SJCRH30 (cell line): ENCODE measurements at places on chromosomes 4 and X. TPM values are rescaled to one million over a fixed set of nuclear protein-coding genes. Genes with fewer than 3 reads are reported as not detected.
A peak's percentile ranks its signal among the peaks of the same experiment; 100 is the strongest.

Gene VEGFD
- total RNA-seq = 0.14 TPM in 1 of 2 replicates, not detected in the other

Gene SMR3B
- total RNA-seq = not detected in 2 replicates

- no peak for DNase-seq
These were observed 62.0 kb downstream of the MBNL3 start for GRCh38 chrX:132426695-132427281.

Gene CXCL8
- total RNA-seq = 0.18 and 0.40 TPM in 2 replicates

Gene HSFX3
- not detected in 2 replicates for total RNA-seq

Gene PAGE2B
- not detected in 2 replicates for total RNA-seq

Gene HSFX1
- 0.23 and 0.77 TPM in 2 replicates for total RNA-seq

DNA sequence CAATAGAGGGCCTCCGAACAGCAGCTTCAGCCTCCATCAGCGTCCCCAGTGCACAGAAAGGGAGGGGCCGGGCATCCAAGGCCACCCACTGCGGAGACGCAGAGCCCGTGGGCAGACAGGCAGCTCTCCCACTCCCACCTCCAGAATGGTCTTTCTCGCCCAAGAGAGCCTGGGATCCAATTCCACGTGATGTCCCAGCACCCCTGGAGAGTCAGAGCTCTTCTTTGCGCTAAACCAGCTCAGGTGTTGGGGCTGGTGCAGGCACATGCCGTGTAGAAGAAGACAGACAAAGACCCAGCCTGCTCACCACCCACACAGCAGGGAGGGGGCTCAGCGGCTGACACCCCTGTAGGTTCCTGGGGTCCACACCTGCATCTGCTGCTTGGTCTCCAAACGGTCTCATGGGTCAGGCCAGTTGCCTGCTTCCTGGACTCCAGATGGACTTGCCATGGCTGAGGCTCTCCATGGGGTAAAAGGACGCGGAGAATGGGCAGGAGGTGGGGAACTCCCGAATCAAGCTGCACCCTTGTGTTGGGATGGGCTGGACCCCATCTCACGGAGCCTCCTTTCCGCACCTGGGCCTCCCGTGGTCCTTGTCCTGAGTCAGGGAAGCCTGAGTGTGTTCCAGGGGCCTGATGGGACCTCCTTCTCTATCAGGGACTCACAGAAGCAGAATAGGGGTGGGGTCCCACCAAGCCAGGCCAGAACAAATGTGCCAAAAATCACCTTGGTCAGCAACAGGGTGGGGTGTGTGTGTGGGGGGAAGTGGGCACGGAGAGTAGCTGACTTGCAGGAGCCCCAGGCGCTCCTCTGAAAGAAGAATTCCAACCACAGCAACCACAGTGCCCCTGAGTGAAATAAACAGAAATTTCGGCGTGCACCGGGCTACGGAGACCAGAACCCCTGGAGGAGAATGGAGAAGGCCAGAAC lies 11.6 kb upstream of the ASMTL start:
- DNase-seq = peak; percentile 36

GRCh38 chr4:79498282-79498681 lies 90.3 kb upstream of the GK2 start:
- no peak for DNase-seq

DNA sequence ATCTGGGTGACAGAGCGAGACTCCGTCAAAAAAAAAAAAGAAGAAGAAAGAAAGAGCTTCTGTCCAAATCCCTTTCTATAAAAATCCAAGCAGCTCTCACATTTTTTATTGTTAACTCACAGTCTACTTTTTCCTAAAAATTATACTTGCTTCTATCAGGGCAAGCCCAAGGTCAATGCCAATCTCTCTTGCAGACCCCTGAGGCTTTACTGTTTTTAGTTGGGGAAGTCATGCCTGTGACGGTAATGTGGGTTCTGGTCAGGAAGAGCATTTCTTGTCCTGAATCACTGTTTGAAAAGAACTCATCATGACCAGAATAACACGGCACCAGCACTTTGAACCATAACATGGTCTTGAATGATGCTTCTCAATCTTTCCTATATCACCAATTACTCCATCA lies 54.6 kb upstream of the CITED1 start:
- no peak for DNase-seq

DNA sequence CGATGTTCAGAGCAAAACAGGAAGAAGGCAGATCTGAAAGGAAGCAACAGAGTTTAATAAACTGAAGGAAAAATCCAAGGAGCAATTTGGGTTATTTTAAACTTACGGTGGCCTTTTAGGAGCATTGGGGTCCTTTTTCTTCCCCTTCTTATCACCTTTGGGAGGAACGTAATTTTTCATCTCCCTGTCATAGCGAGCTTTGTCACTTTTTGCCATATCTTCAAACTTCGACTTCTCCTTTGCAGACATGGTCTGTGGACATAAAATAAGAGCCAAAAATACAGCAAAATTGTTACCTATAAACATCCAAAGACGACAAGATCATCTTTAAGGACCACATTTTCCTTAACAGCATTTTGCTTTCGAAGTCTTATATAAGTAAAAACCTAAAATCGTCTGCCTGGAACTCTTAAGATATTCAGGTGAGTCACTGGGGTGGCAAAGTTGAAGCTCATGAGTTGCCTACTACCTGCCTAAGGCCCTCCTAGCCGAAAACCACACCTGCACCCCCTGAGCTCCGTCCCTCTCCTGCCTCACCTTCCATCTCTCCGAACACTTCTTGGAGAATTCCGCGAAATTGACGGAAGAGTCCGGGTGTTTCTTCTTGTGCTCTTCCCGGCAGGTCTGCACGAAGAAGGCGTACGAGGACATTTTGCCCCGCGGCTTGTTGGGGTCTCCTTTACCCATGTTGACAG lies 1.0 kb downstream of the HMGB2 start:
- no peak for DNase-seq

Gene SRPX2
- total RNA-seq = 0.97 and 1.3 TPM in 2 replicates

GRCh38 chrX:40174001-40174853 lies 76.5 kb upstream of the BCOR start:
- DNase-seq = peak; percentile 50

DNA sequence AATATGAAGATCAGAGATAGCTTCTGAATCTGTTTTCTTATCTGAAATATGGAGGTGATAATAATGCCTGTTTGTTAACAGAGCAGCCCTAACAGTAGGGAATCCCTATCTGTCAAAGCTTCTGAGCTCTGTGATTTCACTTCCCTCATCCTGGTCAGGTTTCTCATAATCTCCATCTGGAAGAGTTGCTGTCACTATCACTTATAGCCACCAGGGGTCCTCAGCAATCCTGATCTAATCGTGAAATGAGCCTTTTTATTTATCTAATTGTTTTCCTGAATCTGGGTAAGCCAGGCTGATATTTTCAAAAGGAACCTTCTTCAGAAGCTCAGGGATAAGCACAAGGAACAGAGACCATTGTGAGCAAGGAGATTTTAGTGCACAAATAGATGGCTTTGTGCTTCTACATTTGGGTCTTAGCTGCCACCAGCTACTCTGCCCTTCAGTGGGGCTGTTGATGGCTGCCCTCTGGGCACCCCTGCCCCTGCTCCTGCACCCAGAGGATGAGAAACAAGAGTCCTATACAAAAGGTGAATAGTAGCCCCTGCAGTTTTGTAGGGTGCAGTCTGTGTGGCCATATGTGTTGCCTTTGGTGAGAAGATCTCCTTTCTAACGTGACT lies 196.4 kb upstream of the RADX start:
- DNase-seq = no peak

GRCh38 chr4:36553029-36553428 lies 271.6 kb downstream of the DTHD1 start:
- no peak for DNase-seq

DNA sequence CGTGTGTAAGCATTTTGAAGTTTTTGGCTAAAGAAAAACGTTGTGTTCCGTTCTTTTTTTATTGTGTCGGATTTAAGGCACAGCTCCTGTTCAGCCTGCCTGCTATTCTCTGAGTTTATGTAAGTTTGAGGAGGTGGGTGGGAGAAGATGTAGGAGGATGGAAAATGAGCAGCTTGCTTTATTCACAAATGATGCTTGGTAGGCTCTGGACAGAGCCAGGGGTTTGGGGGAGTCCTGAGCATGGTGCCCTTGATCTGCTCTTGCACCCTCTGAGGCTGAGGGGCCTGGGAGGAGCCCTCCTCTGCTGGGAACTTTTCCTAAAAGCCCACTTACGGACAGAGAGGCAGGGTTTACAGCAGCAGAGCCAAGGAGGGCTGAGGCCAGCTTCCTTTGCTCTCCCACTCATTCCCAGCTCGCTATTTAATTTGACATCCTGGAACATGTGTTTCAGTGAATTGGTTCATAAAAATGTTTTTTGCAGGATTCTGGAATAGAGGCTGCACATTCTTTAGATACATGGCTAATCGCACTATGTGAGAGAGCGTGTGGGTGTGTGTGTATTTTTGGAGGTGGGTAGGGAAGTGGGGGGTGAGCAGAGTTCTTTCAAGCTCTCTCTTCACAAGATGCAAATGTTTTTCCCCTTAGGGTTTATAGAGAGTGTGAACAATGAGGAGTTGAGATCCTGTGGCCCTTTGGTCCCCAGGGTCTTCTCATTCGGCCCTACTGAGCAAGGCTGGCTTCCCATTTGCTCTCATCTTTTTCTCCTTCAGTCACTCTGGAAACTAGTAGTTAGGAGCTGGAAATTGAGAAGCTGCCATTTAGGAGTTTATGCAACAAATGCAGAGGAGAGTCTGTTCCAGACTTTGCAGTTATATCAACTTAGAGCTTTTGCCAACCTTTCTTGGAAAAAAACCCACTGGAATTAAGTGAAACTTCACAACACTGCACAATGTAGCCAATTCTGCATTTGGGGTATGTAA lies 32.1 kb downstream of the TMEM131L start:
- DNase-seq = peak; percentile 55

Gene ETDA
- not detected in 2 replicates for total RNA-seq

Gene MAMLD1
- 5.5 and 5.6 TPM in 2 replicates for total RNA-seq

Gene MAGEC3
- total RNA-seq = not detected in 2 replicates

DNA sequence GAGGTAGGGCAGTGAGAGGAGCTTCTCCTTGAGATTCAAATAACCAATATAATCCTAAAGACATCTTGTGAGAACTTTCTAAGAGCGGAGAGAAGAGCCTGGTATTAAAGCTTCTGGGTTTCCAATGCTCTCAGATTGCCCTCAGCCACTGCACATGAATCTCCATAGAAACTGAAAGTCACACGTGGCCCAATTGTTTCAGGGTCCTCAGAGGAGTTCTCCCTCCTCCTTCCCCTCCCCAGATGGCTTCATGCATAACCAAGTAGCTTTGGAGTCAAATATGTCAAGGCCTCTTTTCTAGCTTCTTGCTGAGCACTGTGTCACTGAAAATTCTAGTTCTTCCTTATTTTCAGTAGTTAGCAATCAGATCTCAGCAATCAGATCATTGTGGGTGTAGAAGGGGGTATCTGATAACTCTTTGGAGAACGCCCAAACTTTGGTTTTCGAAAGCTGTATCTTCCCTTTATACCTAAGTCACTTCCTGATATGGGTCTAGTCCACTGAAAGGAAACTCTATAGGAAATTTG lies 2.2 kb downstream of the BTK start:
- no peak for DNase-seq

Gene TLR3
- not detected in 2 replicates for total RNA-seq

Gene MAGEA2B
- total RNA-seq = 2.2 and 4.7 TPM in 2 replicates
